ENCODE measurements at places on chromosomes 13 and 19.

- no peak for DNase-seq
Observed at GRCh38 chr19:34225659-34226015, 28.7 kb upstream of the GARRE1 start.

- DNase-seq = no peak
Observed at GRCh38 chr13:77519808-77520207, 15.7 kb upstream of the SCEL start.

- DNase-seq = no peak
Observed at GRCh38 chr19:12546903-12547302, 4.4 kb downstream of the ZNF564 start.

DNA sequence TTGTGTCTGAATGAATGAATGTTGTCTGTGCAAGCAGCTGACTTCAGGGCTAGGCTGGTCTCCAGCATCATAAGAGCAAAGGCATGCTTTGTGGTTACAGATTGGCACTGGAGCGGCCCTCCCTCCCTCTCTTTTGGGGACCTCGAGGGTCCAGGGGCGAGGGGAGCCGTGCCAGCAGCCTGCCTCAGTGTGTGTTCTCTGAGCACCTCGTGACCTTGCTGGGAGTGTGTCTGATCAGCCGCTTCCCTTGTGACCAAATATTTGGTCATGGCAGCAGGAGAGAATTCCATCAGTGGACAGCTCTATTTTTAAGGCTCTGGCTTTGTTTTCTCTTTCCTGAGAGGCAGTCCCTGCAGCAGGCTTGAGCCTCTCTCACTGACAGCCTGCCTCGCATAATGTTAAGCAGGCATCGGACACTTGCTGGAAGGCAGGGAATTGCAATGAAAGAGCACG, 329.7 kb downstream of the UQCRFS1 start:
- DNase-seq = no peak

DNA sequence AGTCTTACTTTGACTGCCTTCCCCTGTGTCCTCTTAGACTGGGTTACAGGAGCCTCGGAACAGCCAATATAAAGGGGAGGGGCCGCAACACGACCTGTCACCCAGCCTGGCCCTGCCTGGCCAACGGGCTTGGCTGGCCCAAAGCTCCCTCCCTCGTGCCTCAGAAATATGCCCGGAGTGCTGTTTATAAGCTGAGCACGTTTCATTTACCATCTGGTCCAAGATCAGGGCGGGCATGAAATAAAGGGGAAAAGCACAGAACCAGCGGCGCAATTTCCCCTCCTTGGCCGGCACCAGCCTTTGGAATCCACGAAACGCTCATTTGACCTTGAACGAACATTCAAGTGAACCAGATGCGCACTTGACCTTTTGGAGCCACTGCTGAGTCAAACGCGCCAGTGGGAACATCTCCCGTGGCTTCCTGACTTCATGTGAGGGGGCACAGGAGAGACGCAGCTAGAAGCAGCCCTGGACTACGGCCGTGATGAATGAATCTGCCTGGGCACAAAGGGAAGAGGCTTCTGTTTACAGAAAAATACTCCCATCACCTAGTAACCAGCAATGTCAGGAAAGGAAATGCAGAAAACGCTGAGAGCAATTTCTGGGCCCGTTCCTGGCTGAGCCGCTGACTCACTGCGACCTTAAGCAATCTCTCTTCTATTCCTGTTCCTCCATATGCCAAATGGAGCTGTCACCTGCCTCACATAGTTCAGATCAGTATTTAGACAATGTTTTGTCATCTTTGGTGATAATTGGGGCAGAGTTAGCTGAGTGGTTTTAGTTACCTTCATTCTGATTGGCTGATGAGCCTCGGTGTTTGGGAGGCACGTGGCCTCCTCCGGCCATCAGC, 53.3 kb downstream of the RFX2 start:
- no peak for DNase-seq

DNA sequence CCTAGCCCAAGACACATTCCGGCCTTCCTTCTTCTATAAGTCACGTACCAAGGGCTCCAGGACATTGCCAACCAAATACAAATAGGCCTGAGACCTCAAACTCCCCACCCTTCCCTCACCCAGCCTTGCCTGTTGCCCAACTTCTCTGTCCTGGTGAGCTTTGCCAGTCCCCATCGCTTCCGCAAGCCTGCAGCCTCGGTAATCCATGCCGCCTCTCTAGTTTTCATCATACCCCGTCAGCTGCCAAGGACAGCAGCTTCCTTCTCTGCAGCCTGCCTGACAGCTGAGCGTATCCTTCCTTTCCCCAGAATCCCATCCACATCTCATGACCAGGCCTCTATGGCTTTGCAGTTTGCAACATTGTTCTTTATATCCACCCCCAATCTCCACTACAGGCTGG, 36.6 kb upstream of the POMP start:
- DNase-seq = no peak

- DNase-seq = no peak
Observed at GRCh38 chr13:19050901-19051300, 130.7 kb downstream of the TUBA3C start.

GRCh38 chr19:19820774-19821320, 703 bp downstream of the ZNF506 start:
- DNase-seq = peak; percentile 20

DNA sequence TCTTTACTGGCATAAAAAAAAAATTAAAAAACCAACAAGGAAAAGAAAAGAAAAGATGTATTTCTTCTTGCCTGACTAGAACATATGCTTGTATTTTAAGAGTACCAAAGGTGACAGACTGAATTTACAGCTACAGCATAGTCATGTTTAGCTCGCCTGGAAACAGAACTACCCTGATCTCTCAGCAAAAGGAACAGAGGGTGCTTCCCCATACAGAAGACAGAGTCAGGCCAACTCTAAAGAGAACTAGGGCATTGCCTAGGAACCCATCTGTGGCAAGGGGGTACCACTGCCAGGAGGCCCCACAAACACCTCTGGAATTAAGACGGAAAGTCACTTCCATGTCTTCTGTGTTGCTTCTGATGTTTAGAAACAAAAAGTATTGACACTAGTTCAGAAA, 252.1 kb upstream of the STARD13 start:
- no peak for DNase-seq

DNA sequence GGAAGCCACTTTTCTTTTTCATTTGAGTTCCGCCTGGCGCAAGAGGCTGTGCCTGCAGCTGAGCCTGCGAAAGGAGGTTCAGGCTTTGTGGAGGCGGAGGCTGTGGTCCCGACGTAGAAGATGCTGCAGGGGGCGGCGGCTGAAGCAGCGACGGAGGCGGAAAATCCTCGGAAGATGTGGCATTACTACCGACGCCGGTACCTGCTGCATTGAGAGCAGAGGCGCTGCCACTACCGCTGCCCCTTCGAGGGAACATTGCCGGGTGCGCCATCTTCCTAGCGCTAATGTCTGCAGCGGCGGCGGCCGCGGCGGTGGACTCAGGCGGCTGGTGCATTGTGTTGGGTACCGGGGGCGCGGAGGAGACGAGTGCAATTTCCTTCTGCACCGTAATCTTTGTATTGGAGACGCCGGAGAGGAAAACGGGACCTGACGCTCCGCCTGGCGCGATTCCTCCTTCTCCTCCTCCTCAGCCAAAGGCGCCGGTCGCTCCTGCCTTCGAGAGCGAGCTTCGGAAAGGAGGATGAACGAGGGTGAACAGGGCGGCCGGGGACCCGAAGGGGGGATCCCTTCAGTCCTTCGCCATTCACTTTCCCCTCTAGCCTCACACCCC, at the start of gene TSC22D1:
Gene TSC22D1, minus strand, starts transcription at position 590 of the 610 bp plus-strand sequence. Its CDS starts 256 bp downstream, at position 334.
- DNase-seq = peak; percentile 65

DNA sequence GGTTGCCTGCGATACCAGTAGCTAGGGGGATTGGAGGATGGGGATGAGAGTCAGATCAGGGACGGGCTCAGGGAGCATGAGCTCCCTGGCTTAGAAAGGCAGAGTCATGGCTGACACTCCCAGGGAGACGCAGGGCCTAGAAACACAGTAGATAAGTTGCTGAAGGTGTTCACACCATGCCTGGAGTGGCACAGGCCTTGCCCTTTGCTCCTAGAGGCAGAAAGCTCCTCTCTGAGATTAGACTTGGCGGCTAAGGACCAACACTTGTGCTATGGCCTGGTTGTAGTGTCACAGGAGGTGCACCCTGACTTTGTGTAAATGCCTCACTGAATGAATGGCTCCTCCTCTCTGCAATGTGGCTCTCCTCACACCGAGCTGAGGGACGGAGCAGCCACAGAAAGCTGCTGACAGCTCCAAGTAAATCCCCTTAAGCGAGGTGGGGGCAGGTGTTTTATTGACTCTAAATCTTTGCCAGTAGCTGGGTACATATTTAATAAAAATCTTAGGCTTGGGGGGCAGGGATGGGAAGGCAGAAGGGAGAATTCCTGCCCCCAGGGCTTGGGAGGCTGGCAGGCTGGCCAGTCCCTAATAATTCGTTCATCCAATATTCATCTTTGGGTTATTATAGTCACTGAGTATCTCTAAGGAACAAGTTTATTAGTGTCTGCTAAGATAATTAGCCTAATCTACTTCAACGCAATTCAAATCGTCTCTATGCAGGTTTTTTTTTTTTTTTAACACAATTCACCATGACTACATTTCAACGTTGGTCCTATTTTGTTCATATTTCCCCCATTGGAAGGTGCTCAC, 54.9 kb downstream of the SIAH3 start:
- no peak for DNase-seq

DNA sequence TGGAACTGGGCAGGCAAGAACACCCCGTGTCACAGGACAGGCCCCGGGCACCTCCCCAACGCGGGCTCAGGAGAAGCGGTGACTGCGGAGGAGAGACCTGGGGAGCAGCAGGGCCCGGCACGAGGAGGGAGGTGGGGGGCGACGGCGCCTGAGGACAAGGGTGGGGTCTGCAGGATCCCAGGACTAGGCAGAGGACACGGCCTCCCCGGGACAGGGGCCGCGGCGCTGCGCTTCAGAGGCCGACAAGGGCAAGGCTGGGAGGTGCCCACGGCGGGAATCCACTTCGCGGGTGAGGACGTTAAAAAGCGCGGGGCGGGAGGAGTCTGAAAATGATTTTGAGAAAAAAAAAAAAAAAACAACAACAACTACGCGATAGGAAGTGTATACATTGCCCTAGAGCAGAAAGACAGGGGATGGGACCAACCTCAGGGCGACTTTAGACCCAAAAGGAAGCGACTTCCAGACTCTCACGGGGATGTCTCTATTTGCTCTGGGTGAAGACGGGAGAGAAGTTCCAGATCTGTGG, 44.9 kb downstream of the ZNF611 start:
- peak; percentile 12 for DNase-seq

DNA sequence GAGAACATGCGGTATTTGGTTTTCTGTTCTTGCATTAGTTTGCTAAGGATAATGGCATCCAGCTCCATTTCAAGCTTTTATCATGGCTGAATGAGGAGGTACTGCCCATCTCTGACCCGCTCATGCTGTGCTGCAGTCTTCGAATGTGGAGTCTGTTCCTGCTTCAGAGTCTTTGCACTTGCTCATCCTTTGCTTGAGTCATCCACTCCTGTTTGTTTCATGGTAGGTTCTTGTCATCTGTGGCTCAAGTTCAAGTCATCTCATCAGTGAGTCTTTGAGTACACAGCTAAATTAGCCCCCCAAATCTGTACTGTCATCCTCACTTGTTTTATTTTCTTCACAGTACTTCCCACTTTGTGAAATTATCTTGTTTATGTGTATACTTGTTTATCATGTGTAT, 5.4 kb downstream of the UCHL3 start:
- no peak for DNase-seq

GRCh38 chr19:15422296-15423075, 3.7 kb upstream of the AKAP8L start:
- no peak for DNase-seq

GRCh38 chr13:96089749-96090239, at the start of gene HS6ST3:
Gene HS6ST3 (plus strand): TSS chr13:96090107.
- no peak for DNase-seq

GRCh38 chr13:34833562-34834182, 108.4 kb upstream of the NBEA start:
- no peak for DNase-seq

DNA sequence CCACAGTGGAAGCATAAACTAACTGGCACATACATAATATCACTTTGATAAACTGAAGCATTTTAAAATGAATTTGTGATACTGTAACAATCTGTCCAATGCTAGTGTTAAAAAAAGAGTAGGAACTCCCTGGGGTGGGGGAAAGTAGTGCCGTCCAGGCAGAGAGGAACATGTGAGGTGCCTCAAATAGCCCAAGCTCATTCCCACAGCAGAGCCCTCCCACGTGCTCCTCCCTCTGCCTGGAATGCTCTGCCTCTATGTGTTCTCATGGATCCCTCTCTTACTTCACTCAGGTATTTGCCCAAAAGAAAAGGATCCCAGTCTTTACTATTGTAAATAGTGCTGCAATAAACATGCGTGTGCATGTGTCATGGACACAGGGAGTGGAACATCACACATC, 188.1 kb downstream of the NHLRC3 start:
- no peak for DNase-seq

- peak; percentile 50 for DNase-seq
Observed at GRCh38 chr13:19862481-19863313, 752 bp downstream of the ZMYM5 start.

Measured in stimulated activated naive CD4-positive, alpha-beta T cell treated with Interleukin-2 at 50 U/mL for 16 hours (primary cell).